Cortex of kidney (tissue), 1 donor: ENCODE measurements at places on chromosomes 6 and 20.

DNA sequence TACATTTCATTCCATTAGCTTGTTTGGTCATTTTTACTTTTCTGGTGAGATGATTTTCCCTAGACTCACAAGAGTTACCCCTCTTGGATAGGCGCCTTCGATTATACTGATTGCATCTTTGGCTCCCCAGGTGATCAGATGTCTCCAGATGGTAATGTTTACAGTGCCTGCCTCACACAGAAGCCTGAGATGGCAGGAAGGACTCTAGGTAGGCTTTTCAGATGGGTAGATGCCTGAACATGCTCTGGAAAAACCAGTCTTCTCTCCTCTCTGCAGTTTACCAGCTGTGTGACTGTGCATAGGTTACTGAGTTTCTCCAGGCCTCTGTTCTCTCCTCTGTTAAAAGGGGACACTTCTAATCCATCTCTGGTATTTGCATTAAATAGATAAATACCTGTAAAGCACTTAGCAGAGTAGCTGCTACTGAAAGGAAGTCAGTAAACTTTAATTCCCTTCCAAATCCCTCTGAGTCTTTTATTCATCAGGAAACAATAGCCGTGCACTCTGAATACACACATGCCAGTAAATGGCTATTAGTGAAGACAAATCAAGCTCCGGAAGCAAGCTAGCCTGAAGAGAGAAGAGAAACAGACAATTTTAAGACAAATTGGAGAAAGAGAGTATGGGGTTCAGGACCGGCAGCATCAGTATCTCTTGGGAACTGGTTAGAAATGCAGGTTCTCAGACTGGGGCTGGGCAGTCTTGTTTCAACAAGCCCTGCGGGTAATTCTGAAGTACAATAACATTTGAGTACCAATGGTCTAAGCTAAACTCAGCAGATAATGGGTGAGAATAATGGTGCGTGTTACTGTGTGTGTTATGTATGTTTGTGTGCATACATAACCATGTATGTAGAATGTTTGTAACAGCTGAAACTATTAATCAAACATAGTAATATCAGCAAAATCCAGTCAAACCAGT, 139.4 kb downstream of the UST start:
- DNase-seq, result no peak

GRCh38 chr6:152094276-152094675, 286.8 kb downstream of the ESR1 start:
- no peak for DNase-seq

DNA sequence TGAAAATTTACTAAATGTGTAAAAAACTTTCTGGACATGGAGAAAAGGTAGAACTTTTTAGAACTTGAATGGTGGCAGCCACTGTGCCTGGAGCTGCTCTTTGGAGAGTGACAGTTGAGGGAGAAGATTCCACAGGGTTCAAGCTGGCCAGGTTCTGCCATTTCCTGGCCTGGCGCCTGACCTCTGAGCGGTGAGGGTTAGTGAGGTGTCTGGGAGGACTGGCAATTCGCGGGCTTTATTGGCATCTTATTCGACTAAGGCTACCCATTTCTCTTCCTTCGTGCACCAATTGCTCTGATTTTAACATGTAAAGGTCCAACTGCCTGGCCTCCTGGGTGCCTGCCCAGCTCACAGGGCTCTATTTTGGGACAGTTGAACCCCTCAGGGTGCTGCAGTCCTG, 2.4 kb downstream of the SNAI1 start:
- DNase-seq, result no peak

DNA sequence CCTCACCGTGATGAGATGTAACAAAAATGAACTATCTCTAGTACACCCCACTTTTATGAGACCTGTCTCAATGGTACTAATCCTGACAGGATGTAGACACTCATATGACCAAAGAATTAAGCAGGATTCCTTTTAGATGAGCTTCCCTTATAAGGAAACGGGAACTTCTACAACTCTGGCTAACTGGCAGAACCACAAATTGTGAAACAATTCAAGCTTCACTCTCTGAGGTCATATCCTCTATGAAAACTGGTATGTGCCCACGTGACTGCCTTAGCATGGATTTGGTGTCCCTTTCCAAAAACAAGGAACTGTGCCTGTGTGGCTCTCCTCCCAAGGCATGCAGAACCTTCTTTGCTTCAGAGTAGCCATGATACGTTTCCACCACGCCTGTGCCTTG, 14.1 kb upstream of the CPNE5 start:
- no peak for DNase-seq

DNA sequence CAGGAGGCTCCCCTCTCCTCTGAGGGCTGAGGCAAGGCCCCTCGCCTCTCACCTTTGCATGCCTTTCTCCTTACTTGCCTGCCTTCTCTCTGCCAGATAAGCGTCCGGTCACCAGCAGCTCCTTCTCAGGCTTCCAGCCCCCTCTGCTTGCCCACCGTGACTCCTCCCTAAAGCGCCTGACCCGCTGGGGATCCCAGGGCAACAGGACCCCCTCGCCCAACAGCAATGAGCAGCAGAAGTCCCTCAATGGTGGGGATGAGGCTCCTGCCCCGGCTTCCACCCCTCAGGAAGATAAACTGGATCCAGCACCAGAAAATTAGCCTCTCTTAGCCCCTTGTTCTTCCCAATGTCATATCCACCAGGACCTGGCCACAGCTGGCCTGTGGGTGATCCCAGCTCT, 21.3 kb upstream of the PPARD start:
- no peak for DNase-seq

DNA sequence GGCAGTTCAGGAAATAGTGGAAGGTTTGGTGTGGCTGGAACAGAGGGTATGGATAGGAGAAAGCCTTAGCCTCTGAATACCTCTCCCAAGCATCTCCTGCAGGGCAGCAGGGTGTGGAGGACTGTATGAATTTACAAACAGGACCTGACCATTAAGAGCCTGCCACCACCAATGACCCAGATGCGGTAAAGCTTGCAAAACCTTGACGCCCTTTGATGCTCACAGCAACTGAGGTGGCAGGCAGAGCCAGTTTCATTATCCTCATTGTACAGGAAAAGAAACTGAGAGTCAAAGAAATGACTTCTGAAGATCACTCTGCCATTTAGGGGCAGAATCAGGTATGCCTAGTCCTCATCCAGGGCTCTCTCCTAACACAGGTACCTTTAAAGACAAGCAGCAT, 2.4 kb downstream of the HM13 start:
- DNase-seq, result no peak

- DNase-seq, result no peak
Observed at GRCh38 chr20:38751360-38751976, 3.2 kb downstream of the ACTR5 start.

GRCh38 chr20:12030470-12030869, 112.8 kb downstream of the BTBD3 start:
- DNase-seq, result no peak
